Breast epithelium (tissue), 4 donors: ENCODE measurements at places on chromosomes 4 and X. TPM values are rescaled to one million over a fixed set of nuclear protein-coding genes. Genes with fewer than 3 reads are reported as not detected.
A peak's percentile ranks its signal among the peaks of the same experiment; 100 is the strongest.

DNA sequence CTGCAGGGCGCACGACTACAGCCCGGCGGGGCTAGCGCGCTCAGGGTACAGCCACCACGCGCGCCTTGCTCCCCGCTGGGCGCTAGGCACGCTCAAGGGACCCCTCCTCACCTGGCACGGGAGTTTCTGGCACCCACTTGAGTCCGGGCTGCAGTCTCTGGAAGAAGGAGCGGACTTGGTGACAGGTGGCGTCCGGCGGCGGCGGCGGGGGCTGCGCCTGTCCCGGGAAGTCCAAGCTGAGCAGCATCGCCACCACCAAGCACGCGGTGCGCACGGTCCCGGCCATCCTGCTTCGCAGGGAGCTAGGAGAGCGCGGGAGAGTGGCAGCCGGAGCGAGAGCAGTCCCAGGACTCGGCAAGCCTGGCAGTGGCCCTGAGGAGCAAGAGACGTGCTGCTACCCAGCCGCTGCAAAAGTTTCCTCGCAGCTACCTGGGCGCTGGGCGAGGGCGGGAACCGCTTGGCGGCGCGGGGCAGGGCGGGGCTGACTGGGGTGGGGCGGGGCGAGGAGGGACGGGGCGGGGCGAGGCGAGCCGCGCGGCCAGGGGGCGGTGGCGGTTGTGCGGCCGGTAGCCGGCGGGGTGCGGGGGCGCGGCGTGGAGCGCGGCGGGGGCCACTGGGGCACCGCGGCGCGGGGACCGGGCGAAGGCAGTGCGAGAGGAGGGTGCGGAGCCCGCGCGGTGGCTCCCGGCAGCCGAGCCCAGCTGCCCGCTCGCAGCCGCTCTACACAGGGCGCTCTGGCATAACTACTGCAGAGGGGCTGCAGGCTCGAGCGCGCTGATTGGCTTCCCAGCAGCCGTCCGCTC is at the start of gene GPC3:
TSS of gene GPC3 (minus strand) at position 431 of the 803 bp plus-strand sequence.
- peaks cover 59% of the 10 kb centered on the region for H3K27me3 ChIP-seq
- H3K4me3 ChIP-seq = peak within 1 kb of the TSS; percentile 30
- no peak for DNase-seq

DNA sequence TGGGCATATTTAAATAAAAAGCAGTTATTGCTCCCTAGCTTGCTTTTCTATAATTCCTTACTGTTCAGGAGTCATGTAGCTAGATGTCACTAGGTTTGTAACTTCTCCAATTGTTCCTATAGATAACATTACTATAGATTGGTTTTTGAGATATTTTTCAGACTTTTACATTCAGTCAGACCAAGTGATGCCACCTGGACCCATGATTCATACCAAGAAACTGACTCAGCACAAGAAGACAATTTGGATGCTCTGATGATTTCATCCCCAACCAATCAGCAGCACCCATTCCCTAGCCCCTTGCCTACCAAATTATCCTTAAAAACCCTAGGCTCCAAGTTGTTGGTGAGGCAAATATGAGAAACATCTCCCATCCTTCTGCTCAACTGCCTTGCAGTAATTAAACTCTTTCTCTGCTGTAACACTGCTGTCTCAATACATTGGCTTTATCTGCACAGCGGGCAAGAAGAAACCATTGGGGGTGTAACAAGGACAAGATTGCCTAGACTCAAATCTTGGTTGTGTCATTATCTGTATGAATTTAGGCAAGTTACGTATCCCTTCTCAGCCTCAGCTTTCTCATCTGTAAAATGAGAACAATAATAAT is 11.8 kb upstream of the NEIL3 start:
- H3K27ac ChIP-seq = no peak overlapping the region
- H3K4me3 ChIP-seq = no peak overlapping the region
- H3K4me1 ChIP-seq = no peaks in the 10 kb centered on the region
- no peak for DNase-seq
- no peaks in the 10 kb centered on the region for H3K27me3 ChIP-seq
- no peaks in the 10 kb centered on the region for H3K36me3 ChIP-seq

GRCh38 chrX:149992918-149993317 is 54.6 kb upstream of the EOLA2 start:
- no peaks in the 10 kb centered on the region for H3K4me1 ChIP-seq
- H3K4me3 ChIP-seq = no peak overlapping the region
- H3K27ac ChIP-seq = no peak overlapping the region
- DNase-seq = no peak
- no peaks in the 10 kb centered on the region for H3K36me3 ChIP-seq

DNA sequence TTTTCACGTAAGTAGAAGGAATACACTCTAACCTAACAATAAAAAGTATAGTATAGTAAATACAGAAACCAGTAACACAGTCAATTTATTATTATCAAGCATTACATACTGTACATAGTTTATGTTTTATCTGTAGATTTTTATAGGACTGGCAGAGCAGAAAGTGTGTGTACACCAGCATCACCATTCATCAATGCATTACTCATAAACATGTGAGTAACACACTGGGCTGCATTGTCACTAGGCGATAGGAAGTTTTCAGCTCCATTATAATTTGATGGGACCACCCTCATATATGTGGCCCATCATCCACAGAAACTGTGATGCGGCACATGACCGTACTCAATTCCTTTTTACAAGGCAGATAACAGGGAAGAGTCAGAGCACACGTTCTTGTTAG is 137.8 kb upstream of the RBPJ start:
- no peak overlapping the region for H3K4me3 ChIP-seq
- H3K27me3 ChIP-seq = no peaks in the 10 kb centered on the region
- H3K36me3 ChIP-seq = no peaks in the 10 kb centered on the region
- DNase-seq = no peak

DNA sequence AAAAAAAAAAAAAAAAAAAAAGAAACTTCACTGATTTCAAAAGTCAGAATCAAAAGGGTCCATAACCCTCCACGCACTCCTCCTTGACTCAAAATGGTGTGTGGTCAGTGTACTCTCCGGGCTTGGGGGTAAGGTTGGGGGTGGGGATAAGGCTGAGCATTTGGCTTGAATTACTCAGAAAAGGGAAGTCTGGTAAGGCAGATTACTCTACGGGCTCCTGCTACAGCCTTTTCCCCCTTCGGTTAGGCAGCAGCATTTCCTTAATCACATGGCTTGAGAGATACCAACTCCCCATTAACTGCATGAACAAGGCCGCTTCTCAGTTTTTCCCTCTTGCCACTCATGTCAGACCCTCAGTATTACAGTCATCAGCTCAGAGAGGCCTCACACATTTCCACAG is 135.4 kb upstream of the DUSP21 start:
- H3K4me1 ChIP-seq = no peaks in the 10 kb centered on the region
- H3K4me3 ChIP-seq = no peak overlapping the region

Gene ASB9
- total RNA-seq = 2.2 TPM

Gene POU4F2
- total RNA-seq = not detected

DNA sequence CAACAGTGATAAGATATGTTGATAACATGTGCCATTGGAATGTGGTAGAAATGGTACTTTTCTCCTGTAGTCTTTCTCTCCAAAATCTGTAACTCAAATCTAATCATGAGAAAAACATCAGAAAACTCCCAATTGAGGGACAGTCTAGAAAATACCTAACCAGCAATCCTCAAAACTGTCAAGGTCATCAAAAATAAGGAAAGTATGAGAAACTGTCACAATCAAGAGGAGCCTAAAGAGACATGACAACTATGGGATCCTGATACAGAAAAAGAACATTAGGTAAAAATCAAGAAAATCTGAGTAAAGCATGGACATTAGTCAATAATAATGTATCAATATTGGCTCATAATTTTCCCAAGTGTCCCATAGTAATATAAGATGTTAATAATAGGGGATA is 124.5 kb upstream of the PPP1R2C start:
- no peaks in the 10 kb centered on the region for H3K27me3 ChIP-seq
- no peaks in the 10 kb centered on the region for H3K36me3 ChIP-seq
- no peak overlapping the region for H3K27ac ChIP-seq
- DNase-seq = no peak

- H3K4me3 ChIP-seq = no peak overlapping the region
- no peak overlapping the region for H3K27ac ChIP-seq
- H3K4me1 ChIP-seq = no peaks in the 10 kb centered on the region
Measured at GRCh38 chrX:111444881-111445280, 32.9 kb upstream of the DCX start.

DNA sequence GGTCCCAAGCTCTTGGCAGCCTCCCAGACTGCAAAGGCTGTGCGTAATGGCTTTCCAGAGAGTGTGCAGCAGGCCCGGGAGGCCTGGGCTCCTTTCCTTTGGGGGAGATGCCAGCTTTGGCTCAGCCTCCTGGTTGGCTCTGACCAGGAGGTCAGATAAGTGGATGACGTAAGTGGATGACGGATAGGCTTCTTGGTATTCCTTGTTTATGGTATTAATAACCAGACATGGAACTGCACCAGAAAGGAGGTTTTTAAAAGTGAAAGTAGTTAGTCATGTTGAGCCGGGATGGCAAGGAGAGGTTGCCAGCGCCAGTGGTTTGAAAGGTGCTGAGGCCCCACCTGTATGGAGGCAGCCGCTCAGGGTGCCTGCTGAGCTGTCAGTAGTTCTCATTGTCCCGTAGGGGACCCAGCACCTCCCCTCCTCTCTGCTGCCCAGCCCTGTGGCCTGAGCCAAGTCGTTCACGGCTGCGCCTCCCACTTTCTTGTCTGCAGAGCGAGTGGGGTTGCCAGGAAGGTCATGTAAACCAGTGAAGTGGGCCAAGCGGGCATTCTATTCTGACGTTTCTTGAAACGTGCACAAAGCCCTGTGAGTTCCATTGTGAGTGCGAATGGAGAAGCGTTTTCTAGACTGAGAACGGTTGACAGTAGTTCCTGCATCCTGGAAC is 28.7 kb upstream of the STOX2 start:
- no peaks in the 10 kb centered on the region for H3K36me3 ChIP-seq
- no peaks in the 10 kb centered on the region for H3K4me1 ChIP-seq
- no peaks in the 10 kb centered on the region for H3K27me3 ChIP-seq
- H3K27ac ChIP-seq = peak overlapping the region; percentile 52

Gene RS1
- not detected for total RNA-seq

GRCh38 chr4:44016570-44017421 is 431.8 kb downstream of the KCTD8 start:
- no peaks in the 10 kb centered on the region for H3K27me3 ChIP-seq
- H3K27ac ChIP-seq = no peak overlapping the region
- H3K4me1 ChIP-seq = no peaks in the 10 kb centered on the region

DNA sequence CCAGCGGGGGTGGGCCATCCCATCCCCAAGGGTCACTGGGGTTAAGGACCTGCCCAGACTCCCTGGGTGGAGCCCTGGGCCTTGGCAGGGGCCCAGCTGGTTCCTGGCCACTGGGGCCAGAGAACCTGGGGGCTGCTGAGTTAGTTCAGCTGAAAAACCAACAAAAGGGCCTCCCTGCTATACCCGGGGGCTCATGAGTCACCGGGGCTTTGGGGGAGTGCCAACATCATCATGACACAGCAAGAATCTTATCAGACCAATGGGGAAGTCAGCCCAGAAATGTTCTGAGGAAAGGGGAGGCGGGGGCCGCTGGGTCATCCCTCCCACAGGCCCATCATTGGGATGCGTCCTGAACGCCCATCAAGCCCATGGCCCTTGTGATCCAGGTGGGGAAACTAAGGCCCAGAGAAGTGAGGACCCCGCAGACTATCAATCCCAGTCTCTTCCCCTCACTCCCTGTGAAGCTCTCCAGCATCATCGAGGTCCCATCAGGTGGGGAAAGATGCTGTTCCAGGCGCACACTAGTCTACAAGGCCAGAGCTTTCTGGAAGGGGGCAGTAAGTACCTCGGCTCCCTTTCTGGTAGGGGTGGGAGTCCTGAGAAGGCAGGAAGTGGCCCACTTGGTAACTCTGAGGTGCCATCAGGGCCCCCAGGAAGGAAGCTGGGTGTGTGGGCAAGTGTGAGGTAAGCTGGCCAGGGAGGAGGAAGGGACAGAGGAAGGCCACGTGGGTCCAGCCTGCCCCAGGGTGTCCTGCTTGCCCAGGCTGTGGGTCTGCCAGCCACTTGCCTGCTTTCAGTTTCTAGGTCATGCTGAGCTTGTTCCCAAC is 4.5 kb downstream of the G6PD start:
- peak; percentile 62 for DNase-seq
- no peak overlapping the region for H3K4me3 ChIP-seq
- no peaks in the 10 kb centered on the region for H3K36me3 ChIP-seq
- H3K27ac ChIP-seq = peak overlapping the region; percentile 89
- no peaks in the 10 kb centered on the region for H3K27me3 ChIP-seq

DNA sequence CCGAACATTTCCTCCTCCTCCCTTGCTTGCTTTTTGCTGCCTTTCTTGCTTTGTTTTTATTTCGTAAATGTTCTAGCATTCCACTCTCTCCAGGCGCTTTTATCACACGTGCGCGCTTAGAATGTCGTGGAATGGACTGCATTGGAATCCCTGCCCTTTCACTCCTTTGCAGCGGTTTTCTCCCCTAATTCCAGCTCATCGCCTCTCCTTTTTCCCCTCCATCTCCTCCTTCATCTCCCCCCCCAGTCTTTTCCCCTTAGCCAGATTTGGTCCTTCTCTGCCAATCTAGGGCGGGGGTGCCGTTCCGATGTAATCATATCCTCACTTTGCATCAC is 579 bp downstream of the OGT start:
- no peaks in the 10 kb centered on the region for H3K4me1 ChIP-seq
- peak overlapping the region; percentile 95 for H3K27ac ChIP-seq
- peak overlapping the region; percentile 68 for H3K4me3 ChIP-seq
- DNase-seq = no peak
- no peaks in the 10 kb centered on the region for H3K36me3 ChIP-seq
- no peaks in the 10 kb centered on the region for H3K27me3 ChIP-seq

- H3K27me3 ChIP-seq = no peaks in the 10 kb centered on the region
- H3K4me3 ChIP-seq = no peak overlapping the region
- no peaks in the 10 kb centered on the region for H3K36me3 ChIP-seq
- no peaks in the 10 kb centered on the region for H3K4me1 ChIP-seq
Measured at GRCh38 chrX:31319586-31319985, 247.7 kb upstream of the FTHL17 start.

GRCh38 chr4:155640751-155641150 is 25.9 kb upstream of the GUCY1A1 start:
- no peaks in the 10 kb centered on the region for H3K4me1 ChIP-seq
- H3K27ac ChIP-seq = no peak overlapping the region
- no peak overlapping the region for H3K4me3 ChIP-seq
- H3K27me3 ChIP-seq = no peaks in the 10 kb centered on the region
- H3K36me3 ChIP-seq = no peaks in the 10 kb centered on the region

- DNase-seq = no peak
- H3K4me3 ChIP-seq = no peak overlapping the region
- H3K27ac ChIP-seq = no peak overlapping the region
- no peaks in the 10 kb centered on the region for H3K36me3 ChIP-seq
- H3K4me1 ChIP-seq = no peaks in the 10 kb centered on the region
Measured at GRCh38 chr4:16337936-16338335, 111.7 kb upstream of the TAPT1 start.

Gene PABPC4L
- total RNA-seq = 1.2 TPM

Gene RBMXL3
- total RNA-seq = not detected

GRCh38 chr4:170030121-170030520 is 3.9 kb upstream of the MFAP3L start:
- H3K36me3 ChIP-seq = no peaks in the 10 kb centered on the region
- no peak overlapping the region for H3K4me3 ChIP-seq
- no peaks in the 10 kb centered on the region for H3K4me1 ChIP-seq
- H3K27me3 ChIP-seq = no peaks in the 10 kb centered on the region
- H3K27ac ChIP-seq = no peak overlapping the region
- DNase-seq = no peak
